ENCODE measurements at places on chromosomes 16 and 17.
A peak's percentile ranks its signal among the peaks of the same experiment; 100 is the strongest.

GRCh38 chr16:83807327-83807709 lies 460 bp upstream of the HSBP1 start:
- DNase-seq, result no peak

DNA sequence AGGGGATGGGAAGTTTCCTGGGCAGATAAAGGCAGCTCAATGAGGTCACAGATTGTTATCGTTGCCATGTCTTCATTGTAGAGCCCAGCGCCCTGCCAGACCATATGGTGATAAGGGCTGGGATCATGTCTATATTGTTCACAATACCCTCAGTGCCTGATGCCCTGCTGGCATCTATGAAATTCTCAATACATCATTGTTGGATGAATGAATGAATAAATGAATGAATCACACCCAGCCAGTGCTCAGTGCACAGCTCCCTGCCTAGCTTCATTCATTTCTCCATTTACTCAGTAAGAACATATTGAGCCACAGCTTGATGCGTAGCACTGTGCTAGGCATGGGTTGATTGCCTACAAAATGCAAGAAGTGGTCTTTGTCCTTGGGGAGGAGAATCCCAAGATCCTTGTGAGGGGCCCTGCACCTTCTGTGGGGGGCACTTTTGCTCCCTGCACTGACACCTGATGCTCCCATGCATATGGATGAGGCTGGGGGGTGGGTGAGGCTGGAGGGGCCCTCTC lies 29.7 kb downstream of the MRC2 start:
- no peak for DNase-seq

- no peak for DNase-seq
Measured at GRCh38 chr16:4911970-4912386, 25.0 kb downstream of the PPL start.

DNA sequence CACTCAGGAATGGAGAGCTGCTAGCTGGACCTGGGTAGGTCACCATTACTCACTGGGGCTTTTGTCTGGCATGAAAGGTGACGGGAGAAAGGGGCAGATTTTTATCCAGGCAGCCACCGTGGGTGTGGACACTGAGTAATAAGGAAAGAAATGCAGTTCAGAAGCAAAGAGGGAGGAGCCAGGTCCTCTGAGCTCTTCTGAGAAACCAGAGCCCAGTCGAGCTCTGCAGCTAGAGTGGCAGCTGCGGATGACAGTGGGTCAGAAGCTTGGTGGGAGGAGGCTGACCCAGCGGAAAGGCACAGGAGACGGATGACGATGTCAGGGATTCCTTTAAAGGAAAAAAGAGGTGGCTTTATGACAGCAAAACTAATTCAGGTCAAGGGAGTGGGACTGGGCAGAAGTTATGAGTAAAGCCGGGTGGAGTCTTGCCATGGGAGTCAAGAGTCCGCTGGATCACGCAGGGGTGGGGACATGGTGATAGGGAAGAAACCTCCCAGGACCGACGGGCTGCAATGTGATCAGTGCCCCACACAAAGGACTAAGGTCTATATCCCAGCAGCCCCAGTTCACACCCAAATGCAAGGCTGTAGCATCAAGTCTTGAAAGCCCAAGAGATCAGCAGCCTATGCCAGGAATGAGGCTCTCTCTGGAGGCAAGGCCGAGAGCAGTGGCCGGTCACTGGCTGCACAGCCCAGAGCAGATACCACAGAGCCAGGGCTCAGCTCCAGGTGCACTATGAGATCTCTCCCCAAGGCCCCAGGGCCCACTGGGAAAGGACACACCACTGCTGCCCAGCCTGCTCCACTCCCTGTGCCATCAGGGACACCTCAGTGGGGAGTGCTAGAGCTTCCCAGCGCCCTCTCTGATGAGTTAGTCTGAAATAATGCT lies 6.3 kb upstream of the MNT start:
- DNase-seq, result no peak

DNA sequence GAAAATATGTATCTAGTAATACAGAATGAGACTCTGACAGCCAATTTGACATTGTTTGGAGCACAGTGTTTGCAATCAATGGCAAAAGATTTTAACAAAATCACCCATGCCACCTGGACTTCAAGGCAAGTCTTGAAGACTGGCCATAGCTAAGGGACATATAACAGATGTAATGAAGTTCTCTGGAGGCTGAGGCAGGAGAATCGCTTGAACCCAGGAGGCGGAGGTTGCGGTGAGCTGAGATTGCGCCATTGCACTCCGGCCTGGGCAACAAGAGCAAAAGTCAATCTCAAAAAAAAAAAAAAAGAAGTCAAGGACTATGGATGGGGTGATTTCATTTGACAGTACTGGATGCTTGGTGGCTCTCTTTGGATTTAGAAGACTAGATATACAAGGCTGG lies 5.6 kb upstream of the BPTF start:
- DNase-seq, result no peak

GRCh38 chr16:69187446-69188235 lies 677 bp downstream of the SNTB2 start:
- DNase-seq, result peak; percentile 9

GRCh38 chr17:28398280-28398981 lies 7.6 kb downstream of the SLC46A1 start:
- no peak for DNase-seq

GRCh38 chr17:50203604-50204345 lies 2.3 kb upstream of the COL1A1 start:
- no peak for DNase-seq

- DNase-seq, result no peak
Measured at GRCh38 chr17:60525328-60525684, 736 bp downstream of the APPBP2 start.

GRCh38 chr17:76447931-76448652 lies 4.9 kb downstream of the UBE2O start:
- DNase-seq, result no peak

GRCh38 chr16:64925166-64925565 lies 196.7 kb downstream of the CDH11 start:
- no peak for DNase-seq

DNA sequence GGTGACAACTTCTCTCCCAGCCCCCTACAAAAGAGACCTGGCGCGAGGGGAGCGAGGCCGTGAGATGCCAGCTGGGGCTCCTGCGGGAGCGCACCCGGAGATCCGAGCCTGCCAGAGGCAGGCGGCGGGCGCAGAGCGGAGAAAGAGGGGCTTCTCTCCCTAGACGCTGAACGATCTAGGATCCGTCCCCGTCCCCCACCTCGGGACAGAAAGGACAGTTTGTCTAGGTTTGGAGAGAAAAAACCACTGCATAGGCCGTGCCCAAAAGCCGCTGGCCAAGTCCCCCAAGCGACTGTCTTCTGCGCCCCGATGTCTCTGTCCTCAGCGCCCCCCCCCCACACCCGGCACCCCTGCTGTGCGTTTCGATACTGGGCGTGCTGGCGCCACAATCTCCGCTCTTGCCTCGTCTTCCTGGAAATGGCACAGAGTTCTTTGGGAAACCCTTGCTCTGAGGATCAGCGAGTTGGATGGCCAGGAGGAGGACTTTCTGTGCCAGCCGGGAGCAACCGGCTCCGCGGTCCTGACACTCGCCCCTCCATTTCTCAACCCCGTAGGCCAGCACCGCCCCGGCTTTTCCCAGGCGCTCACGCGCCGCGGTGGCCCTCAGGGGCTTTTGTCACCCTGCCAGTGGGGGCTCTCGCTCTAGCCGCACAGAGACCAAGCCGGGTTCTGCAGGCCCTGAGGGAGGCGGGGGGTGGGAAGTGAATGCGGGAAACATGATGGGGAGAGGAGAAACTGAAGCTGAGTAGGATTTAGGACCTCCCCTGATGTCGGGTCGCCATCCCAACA lies 1.0 kb downstream of the SSTR2 start:
- no peak for DNase-seq

- no peak for DNase-seq
Measured at GRCh38 chr16:918741-919657, 51.8 kb downstream of the LMF1 start.

DNA sequence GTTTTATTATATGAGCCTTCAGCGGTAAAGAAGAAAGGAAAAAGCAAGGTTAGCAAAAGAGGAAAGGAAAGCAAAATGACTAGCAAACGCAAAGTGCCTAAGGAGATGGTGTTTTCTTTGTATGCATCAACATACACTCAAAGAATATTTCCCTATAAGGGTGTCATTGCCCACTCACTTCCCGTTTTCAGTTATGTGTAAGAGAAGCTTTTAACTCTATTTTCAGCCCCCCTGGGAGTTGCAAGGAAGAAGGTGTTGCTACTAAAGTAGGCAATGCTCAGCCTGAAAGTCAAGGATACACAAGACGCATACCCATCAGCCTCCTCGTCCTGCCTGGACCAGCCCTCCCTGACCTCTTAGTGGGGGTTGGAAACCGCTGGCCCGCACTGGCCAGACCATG lies 267.7 kb upstream of the ZFHX3 start:
- DNase-seq, result no peak

DNA sequence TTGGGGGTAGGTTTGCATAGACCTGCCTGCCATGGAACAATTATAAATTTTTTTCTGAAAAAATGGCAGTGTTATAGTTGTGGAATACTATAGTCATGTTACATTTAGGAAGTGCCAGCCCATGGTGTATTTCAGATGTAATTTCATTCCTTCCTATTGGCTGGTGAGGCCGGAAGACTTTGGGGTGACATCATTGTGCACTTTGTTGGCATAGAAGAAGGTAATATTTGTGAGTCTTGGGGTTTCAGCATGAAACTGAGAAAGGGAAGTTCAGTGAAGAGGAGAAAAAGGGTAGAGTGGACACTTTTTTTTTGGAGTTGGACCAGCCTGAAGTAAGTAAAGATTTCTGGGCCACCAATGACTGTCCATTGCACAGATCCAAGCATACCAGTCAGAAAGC lies 16.0 kb upstream of the HEATR6 start:
- DNase-seq, result no peak

DNA sequence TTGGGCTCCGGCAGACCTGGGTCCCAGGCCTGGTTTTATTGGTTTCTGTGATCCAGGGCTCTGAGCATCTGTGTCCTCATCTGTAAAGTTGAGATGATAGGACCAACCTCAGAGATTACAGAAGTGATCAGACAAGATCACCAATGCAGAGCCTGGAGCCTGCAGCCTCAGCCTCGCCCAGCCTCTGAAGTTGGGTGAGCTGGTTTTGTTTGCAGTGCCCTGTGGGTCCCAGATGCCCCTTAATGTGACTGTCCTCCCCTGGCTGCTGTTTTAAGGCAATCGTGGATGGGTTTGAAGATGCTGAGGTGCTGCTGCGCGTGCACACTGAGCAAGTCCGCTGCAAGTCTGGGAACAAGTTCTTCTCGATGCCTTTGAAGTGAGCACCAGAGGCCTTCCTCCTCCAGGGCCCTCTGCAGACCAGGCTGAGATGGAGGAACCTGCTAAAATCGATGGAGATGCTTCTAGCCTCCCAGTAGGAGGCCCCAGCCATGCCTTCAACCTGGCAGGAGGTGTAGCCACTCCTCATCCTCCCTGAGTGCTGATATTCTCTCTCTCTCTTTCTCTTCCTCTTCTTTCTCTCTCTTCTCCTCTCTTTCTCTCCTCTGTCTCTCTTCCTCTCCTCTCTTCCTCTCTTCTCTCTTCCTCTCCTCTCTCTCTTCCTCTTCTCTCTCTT lies 5.6 kb upstream of the MMP15 start:
- DNase-seq, result no peak

DNA sequence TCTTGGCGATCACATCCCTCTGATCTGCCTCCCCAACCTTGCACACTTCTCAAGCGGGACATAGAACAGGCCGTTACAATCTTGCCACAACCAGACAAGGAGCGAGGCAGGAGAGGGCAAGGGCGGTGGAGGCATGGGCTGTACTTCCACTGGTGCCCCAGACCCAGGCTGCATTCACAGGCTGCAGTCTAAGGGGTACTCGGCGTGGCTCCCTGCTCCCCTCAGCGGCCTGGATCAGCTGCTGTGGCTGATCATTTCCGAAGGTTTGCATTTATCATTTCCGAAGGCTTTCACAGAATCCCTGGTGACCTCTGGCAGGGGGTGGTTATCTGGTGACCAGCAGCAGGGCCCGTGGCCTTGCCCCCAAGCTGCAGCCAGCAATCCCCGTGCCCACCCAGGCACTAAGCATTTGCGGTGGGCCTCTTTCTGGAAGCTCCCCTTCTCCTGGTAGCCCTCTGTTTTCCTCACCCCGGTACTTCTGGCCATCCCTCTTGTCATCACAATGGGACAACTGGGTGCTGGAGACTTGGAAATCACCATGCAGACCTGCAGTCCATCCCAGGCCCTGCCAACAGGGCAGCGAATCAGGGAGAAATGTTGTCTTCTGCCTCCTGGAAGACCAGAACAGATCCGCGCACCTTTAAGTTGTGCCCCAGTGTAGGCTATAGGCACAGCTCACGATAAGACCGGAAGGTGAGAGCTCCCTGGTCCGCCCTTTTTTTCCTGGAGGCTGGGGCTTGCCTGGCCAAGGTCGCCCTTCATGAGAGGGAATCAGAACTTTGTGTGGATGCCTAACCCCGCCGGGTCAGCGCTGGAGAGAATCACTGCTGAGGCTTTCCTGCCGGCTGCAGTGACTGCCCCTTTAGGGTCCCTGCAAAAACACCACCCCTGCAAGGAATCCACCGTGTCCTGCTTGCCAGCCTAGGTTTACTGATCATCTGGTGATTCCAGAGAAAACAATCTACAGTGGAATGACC lies 1739.1 kb downstream of the TP53TG3F start:
- DNase-seq, result no peak

- no peak for DNase-seq
Measured at GRCh38 chr16:89491238-89491869, 993 bp upstream of the ANKRD11 start.

GRCh38 chr16:84119368-84119767 lies 2.6 kb upstream of the MBTPS1 start:
- no peak for DNase-seq

- no peak for DNase-seq
Measured at GRCh38 chr17:1143573-1143972, 36.2 kb downstream of the ABR start.

DNA sequence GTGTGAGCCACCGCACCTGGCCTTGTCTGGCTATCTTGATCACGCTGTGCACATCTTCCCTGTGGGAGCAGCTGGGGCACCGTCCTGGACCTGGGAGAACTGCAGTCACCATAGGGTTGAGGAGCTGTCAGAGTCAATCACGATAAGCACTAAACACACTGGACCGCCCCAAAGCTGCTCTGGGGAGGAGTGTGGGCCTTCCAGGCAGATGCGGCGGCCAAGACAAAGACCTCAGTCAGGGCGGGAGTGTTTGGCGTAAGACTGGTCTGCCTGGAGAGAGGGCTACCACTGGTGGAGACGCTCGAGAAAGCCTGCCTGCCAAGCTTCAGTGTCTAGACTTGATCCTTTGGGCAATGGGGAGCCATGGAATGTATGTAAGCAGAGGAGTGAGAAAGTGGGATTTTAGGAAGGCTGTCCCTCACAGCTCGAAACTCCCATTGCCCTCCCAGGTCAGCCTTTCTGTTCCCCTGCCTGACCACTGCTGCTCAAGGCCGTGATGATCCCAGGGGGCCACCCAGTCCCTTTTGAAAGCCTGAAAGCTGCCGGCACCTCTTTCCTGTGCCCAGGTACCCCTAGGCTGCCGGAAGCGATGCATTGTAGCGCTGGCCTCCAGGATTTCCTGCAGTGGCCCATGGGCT lies 29.3 kb upstream of the CIBAR2 start:
- DNase-seq, result no peak

DNA sequence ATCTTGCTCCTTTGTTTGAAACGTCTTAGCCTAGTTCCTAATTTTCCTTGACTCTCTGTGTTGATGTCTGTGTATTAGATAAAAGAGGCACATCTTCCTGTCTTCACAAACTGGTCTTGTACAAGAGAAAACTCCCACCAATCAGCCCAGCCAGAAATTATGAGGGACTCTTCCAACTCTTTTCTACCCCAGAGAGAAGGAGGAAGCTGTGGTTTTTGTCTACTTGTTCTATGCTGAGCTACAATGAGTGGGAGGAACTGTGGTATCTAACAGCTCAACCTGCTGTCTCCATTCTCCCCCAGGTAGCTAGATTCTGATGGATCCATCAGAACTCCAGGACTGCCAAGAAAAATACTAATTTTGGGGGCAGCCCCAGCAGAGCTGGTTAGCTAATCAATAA lies 392.5 kb downstream of the HS3ST3B1 start:
- no peak for DNase-seq

All from NCI-H1930 (cell line).